ENCODE measurements at places on chromosomes 7 and 10. TPM values are rescaled to one million over a fixed set of nuclear protein-coding genes. Genes with fewer than 3 reads are reported as not detected.

The PGAM1 gene
- total RNA-seq: 610 TPM

The IKZF1 gene
- total RNA-seq: not detected

The MRC1 gene
- total RNA-seq: 0.03 TPM

The VIPR2 gene
- not detected for total RNA-seq

The NPSR1 gene
- not detected for total RNA-seq

The MNX1 gene
- total RNA-seq: 5.3 TPM

The SUN3 gene
- not detected for total RNA-seq

The MALSU1 gene
- 89.4 TPM for total RNA-seq

The GIMAP6 gene
- not detected for total RNA-seq

All from A549 treated with CpdA at 1 μM for 4 hours (cell line).